ENCODE measurements at places on chromosomes 3 and 15.

- DNase-seq, result no peak
Observed at GRCh38 chr3:142999881-143000280, 1.5 kb upstream of the U2SURP start.

- no peak for DNase-seq
Observed at GRCh38 chr3:113097960-113098447, 107.2 kb downstream of the GTPBP8 start.

DNA sequence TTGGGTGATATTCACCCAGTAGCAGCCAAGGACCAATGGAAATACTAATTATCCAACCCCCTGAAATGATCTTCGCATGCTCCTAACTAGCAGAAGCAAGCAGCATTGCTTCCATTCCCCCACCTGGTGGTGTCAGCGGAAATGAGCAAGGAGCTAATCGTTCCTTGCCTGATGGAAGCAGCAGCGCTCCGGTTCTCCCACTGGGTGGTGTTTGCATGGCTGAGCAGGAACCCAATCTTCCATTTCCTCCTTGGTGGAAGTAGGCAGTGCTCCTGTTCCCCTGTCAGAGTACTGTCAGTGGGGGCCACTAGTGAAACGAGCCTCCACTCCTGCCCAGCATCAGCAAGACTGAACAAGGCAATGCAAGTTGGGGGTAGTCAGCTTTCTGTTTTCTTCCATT is 311.5 kb downstream of the CACNA2D3 start:
- no peak for DNase-seq

DNA sequence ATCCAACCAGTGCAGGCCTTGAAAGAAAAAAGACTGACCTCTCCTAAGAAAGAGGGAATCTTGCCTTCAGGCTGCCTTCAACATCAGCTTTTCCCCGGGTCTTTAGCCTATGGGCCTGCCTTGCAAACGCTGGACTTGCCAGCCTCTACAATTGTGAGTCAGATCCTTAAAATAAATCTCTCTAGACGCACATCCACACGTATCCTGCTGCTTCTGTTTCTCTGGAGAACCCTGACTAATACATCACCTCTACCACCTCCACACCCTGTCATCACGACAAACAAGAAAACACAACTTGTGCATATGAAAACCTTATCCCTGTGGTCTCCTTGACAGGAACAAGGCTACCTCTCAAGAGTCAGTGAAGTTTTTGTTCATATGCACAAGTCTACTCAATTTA is 11.8 kb downstream of the CYFIP1 start:
- DNase-seq, result peak; percentile 82

DNA sequence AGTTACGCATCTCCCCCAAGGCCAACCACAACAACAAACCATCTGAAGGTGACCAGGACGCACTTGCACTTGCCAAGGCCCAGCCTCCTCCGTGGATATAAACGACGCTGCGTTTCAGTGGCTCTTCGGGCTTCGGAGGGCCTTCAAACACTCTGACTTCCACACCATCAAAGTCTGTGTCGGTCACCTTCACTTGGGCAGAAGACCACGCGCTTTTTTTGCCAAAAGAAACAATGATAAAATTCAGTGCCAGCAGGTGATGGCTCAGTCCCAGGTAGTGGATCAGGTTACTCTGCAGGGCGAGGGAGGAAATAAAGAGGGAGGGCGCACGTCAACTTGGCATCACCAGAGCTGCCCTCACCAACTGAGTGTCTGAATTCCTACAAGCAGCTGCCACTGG is 63.0 kb downstream of the NCEH1 start:
- DNase-seq, result no peak

- peak; percentile 68 for DNase-seq
Observed at GRCh38 chr3:156356537-156357363, 198.2 kb downstream of the SSR3 start.

- no peak for DNase-seq
Observed at GRCh38 chr3:24341668-24342067, 153.0 kb downstream of the THRB start.

DNA sequence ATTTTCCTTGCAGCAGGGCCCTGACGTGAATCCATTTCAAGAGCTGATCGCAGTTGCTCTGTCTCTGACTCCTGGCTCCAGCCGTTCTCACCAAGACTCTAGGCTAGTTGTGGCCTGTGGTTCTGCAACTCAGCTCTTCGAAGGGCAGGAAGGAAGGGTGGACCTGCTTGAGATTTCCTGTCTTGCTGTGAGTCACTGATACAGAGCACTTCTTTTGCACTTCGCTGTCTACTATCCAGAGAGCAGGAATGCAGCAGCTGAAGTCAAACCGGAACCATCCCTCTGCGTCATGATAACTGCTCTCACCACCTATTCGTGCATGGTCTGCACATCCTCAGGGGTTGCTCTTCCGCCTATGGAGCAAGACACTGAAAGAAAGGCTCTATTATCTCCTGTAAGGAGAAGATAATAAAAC is 59.7 kb downstream of the RAP2B start:
- DNase-seq, result peak; percentile 56
